Astrocyte (in vitro differentiated cells and primary cell): ENCODE measurements at places on chromosomes 2 and 18. TPM values are rescaled to one million over a fixed set of nuclear protein-coding genes. Genes with fewer than 3 reads are reported as not detected.

The KIAA2012 gene
- not detected in 2 replicates for total RNA-seq

The UGT1A9 gene
- total RNA-seq: not detected in 2 replicates

The SERPINB7 gene
- total RNA-seq: 11.3 and 18.0 TPM in 2 replicates

The NTSR2 gene
- not detected in 2 replicates for total RNA-seq

The GALR1 gene
- total RNA-seq: not detected in 2 replicates

The GPR75 gene
- total RNA-seq: 4.0 and 5.0 TPM in 2 replicates

The GKN2 gene
- total RNA-seq: not detected in 2 replicates

The STARD6 gene
- not detected in 2 replicates for total RNA-seq

The MC5R gene
- total RNA-seq: 0.26 and 0.57 TPM in 2 replicates

The PCARE gene
- total RNA-seq: not detected in 2 replicates

The SLC40A1 gene
- total RNA-seq: 2.2 and 3.1 TPM in 2 replicates

The MCFD2 gene
- total RNA-seq: 161 and 165 TPM in 2 replicates

The GCG gene
- total RNA-seq: not detected in 2 replicates

The FAHD2A gene
- total RNA-seq: 21.9 and 23.4 TPM in 2 replicates

The FAM124B gene
- not detected in 2 replicates for total RNA-seq

The CYBRD1 gene
- total RNA-seq: 26.7 and 37.2 TPM in 2 replicates

The FBXO41 gene
- 10.1 and 10.9 TPM in 2 replicates for total RNA-seq

The FHOD3 gene
- 5.9 and 6.1 TPM in 2 replicates for total RNA-seq

The ANKRD39 gene
- total RNA-seq: 11.9 and 13.7 TPM in 2 replicates

The GLI2 gene
- total RNA-seq: 42.9 and 44.5 TPM in 2 replicates

The DSG4 gene
- not detected in 2 replicates for total RNA-seq

The IHH gene
- total RNA-seq: not detected in 2 replicates

The NR4A2 gene
- total RNA-seq: 1.2 and 1.3 TPM in 2 replicates

The CNDP1 gene
- 0.31 TPM in 1 of 2 replicates, not detected in the other for total RNA-seq

The GNLY gene
- total RNA-seq: not detected in 2 replicates

The TEX44 gene
- not detected in 2 replicates for total RNA-seq

The MOGAT1 gene
- total RNA-seq: not detected in 2 replicates

The CCDC142 gene
- 10.6 and 11.2 TPM in 2 replicates for total RNA-seq

The NPPC gene
- 0.66 and 0.84 TPM in 2 replicates for total RNA-seq

The RNU2-63P gene
- 4.2 and 6.6 TPM in 2 replicates for total RNA-seq

The TTC21B gene
- 11.4 and 12.0 TPM in 2 replicates for total RNA-seq

The LRRFIP1 gene
- total RNA-seq: 83.3 and 84.1 TPM in 2 replicates

The ADRA2B gene
- not detected in 2 replicates for total RNA-seq

The G6PC2 gene
- total RNA-seq: not detected in 2 replicates

The SLC9A4 gene
- total RNA-seq: 0.07 and 0.09 TPM in 2 replicates

The SP5 gene
- 0.11 TPM in 1 of 2 replicates, not detected in the other for total RNA-seq

The TMEM163 gene
- 0.12 and 0.18 TPM in 2 replicates for total RNA-seq

The ITGB6 gene
- total RNA-seq: 2.8 and 7.6 TPM in 2 replicates

The TANC1 gene
- total RNA-seq: 45.0 and 45.2 TPM in 2 replicates

The UGT1A10 gene
- total RNA-seq: not detected in 2 replicates

The DNAH6 gene
- 0.20 and 0.24 TPM in 2 replicates for total RNA-seq

The RGPD3 gene
- 0.10 and 0.16 TPM in 2 replicates for total RNA-seq

The RUFY4 gene
- total RNA-seq: not detected in 2 replicates

The PPP1R1C gene
- total RNA-seq: 0.50 and 1.2 TPM in 2 replicates

The CYP26B1 gene
- total RNA-seq: 0.77 and 1.2 TPM in 2 replicates

The UGT1A8 gene
- not detected in 2 replicates for total RNA-seq

The CDK5R2 gene
- 0.75 and 1.1 TPM in 2 replicates for total RNA-seq

The HOXD1 gene
- not detected in 2 replicates for total RNA-seq

The QPCT gene
- total RNA-seq: 23.1 and 25.2 TPM in 2 replicates
